Stimulated activated CD4-positive, alpha-beta T cell treated with anti-CD3 and anti-CD28 coated beads, Interleukin-2, amount 100 ng/mL, for 4 hours (primary cell): ENCODE measurements at places on chromosomes 7 and 10.

- no peak for DNase-seq
Measured at GRCh38 chr10:63584725-63585035, 63.5 kb downstream of the REEP3 start.

DNA sequence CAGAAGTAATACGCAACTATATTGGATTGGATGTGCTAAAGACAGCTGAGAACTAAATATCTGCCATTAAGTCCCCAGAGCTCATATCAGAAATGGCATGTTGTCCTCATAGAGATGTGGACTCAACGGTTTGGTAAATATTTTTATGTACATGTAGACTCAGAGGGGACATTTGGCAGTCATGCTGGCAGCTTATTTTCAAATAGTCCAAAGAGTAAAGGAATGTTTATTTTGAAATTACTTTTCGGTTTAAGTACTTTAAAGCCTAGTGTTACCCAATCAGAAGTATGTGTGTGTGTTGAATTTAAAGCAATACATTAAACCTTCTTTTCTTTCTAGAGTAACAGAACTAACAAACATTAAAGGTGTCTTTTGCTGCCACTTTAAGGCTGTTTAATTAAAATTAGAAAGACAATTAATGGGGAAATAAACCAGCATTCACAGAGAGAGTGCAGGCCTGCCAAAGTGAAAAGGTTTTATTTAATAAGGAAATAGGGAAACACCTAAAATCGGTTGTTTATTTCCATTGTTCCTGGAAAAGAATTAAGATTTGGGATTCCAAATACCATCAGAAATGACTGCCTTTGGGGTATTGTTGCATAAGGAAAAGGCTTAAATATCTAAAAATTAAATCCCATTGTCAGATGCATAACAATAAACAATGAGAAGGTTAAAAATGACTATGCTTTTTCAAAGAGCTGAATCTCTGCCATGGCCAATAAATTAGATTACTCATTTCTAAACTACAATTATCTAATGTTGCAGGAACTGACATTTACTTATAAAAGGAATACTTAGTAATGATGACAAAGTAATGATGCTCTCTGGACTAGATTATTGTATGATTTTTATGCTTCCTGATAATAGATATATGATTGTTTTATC, 113.4 kb upstream of the AHR start:
- DNase-seq, result no peak

- DNase-seq, result no peak
Measured at GRCh38 chr7:22445140-22445743, 54.7 kb downstream of the STEAP1B start.

- DNase-seq, result no peak
Measured at GRCh38 chr10:27446091-27446918, 57.8 kb upstream of the RAB18 start.

DNA sequence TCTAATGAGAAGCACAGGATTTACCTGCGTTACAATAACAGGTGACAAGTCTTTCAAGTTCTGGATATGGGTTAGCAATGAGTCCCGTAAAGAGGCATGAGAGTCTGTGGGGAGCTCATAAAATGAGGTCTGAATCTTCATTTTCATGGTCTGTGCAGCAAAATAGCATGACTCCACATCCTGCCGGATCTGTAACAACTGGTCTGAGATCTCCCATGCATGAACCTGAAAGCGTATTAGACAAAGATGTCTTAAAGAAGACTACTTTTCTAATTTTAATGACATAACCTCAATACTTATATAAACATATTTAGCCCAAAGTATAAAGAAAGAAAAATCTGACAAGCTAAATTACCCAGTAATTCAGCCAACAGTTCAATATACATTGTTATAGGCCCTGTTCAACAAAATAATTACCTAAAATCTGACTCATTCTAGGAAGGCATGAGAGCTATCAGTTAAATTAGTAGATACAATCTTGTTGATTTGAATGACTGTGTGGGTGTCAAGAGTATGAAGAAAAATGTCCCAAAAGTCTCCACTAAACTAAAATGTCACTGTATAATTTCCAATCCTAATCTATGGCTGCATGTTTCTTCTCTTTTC, 36.9 kb downstream of the TNPO3 start:
- no peak for DNase-seq

GRCh38 chr10:12709521-12709963, 292.0 kb downstream of the CCDC3 start:
- DNase-seq, result no peak

GRCh38 chr7:85829817-85830432, 643.1 kb upstream of the SEMA3D start:
- DNase-seq, result no peak
